ENCODE measurements at places on chromosomes 1 and 21.

- no peak for DNase-seq
Observed at GRCh38 chr1:19680644-19681043, 16.0 kb downstream of the HTR6 start.

DNA sequence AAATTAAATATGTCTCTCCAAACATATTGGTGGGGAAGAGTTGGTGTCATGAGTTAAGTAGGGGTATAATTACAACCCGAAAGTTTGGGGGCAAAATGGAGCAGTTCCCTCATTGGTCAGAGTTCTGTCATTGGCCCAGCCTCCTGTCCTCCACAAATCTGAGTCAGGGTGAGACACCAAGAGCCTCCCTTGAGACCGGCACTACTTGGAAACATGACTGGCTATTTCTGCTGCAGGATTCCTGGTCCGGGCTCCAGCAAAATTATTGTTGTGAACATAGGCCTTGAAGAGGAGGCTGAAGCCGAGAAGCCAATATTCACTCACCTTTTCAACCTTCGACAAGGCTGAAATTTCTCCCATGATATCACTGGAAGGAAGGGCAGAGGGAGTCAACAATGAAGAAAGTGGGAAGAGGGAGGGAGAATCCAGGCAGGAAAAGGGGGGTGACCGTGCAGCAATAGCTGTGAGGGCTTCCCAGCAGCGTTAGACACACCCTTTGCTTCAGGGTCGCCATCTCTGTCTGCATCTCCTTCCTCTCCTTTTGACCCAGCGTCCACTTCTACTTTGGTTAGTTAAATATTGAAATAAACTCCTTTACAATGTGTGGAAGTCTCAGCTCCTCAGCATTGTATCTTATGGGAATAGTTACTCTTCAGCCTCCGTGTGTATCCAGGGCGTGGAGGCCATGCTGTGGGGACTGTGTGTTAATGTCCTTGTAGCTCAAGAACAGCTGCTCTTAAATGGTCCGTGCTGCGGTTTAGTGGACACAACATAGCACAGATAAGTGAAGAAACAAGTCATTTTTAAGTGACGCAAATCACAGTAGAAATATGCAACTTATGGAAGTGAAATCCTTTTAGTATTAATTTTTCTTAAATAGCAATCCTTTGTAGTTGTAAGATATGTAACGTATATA, 307.4 kb downstream of the DISC1 start:
- DNase-seq, result no peak

DNA sequence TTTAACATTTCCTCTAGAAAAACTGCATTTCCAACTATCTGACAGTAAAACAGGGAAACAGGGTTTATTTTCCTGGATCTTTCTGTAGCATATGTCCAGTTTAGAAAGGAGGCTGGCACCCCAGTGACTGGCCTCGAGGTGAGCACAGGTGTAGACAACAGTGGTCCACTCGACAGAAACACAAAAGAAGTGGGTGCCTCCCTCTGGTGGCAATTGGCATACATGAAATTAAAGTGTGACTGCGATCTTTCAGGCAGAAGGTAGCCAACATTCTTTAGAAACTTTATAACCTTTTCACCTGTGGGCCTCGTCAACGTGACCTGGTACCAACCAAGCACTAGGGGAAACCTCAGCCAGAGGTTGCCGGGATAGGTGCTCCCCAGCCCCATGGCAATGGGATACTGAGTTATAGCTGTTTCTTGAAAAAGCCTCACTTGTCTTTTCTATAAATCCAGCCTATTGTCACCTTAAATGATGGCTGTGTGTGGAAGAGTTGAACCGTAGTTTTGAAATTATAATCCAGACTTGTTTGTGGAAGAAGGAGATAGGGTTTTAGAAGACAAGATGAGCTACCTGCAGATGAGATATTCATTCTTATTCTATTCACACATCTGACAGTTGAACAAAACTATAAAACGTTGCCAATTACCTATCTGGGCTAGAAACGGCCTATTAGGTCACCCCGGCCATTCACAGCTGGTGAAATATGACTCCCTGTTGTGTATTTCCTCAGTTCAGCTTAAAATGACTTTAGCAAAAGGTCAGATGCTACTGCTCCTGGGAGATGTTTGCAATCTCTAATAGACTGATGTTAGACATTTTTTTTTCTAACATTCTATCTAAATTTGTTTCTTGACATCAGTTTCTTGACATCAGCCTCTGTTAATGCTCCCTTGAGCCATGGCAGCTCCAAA, 44.3 kb downstream of the PCP4 start:
- no peak for DNase-seq

DNA sequence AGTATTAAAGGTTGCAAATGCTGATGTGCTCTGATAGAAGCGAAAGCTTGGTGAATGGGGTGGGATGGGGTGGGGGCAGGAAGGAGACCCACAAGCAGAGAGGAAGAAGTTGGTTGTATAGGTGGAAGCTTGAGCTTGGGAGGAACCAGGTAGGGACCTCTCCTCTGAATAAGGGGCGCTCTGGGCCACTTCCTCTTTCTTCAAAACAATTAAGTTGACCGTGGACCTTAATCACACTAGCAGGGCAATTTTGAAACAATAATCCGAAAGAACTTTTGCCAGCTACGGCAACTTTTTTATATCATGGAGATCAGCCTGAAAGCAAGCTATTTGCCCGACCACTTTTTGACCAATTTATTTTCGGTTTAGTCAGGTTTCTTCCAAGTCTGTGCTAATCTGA, 1.9 kb upstream of the DYRK1A start:
- DNase-seq, result no peak

DNA sequence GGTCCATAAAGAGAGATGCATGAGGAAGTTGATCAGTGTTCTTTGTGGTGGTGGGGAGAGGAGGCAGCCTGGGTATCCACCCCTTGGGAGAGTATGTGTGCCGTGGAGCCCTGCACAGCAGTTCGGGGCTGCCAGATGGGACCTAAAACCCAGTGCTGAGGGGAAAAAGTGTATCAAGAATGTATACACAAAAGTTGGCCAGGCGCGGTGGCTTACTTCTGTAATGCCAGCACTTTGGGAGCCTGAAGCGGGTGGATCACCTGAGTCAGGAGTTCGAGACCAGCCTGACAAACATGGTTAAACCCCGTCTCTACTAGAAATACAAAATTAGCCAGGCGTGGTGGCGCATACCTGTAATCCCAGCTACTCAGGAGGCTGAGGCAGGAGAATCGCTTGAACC, 4.1 kb upstream of the TTC4 start:
- DNase-seq, result no peak

DNA sequence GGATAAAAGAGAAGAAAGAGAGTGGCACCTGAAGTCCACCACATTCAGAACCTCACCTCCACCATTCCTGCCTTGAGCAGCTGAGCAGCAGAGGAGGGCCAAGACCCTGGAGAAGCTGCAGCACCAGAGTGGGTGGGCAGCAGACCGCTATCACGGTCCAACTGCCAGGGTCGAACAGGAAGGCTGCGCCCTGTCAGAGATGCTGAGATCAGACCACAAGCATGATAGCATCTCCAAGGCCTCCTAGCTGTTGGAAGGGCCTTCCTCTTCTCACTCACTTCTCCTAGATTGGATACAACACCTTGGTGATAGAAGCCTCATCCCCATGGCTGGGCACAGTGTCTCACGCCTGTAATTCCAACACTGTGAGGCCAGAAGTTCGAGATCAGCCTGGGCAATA, 12.1 kb upstream of the SLC45A3 start:
- no peak for DNase-seq

GRCh38 chr1:248810000-248810726, 15.6 kb downstream of the SH3BP5L start:
- no peak for DNase-seq
